ENCODE measurements at places on chromosomes 13 and 19.

DNA sequence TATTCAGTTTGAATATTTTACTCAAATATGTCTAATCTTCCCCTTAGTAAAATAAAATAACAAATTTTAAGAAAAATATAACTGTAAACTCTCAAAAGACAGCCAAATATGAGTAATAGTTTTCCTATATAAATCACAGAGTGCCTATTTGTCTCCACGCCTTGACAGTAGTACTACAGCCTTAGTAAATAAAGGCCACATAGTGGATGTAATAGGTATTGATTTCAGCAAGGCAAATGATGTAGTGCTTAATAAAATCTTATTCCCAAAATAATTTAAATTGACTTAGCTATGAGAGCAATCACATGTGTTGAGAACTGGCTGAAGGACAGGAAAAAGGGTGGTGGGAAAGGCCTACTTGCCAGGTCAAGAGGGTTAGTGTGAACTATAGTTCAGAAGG is 747.2 kb downstream of the OLFM4 start:
- no peak for DNase-seq

GRCh38 chr19:47878906-47879305 is 7.2 kb downstream of the SULT2A1 start:
- DNase-seq, result no peak

DNA sequence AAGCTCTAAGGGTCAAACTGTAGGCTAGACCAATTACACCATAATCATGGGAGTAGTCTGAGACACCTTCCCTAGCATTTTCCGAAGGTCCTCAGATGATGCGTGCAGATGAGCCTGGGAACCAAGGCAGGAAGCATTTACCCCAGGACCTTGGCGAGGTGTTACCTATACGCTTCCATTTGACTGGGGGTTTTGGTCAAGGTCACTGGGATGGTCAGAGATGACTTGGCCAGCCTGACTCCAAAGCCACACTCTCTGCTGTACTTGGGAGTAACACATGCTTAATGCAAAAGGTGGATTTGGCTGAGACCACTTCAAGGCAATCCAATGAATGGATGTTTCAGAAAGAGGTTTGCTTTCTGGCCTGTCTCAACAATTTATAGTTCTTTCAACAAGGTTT is 98.9 kb upstream of the IRS2 start:
- DNase-seq, result no peak

DNA sequence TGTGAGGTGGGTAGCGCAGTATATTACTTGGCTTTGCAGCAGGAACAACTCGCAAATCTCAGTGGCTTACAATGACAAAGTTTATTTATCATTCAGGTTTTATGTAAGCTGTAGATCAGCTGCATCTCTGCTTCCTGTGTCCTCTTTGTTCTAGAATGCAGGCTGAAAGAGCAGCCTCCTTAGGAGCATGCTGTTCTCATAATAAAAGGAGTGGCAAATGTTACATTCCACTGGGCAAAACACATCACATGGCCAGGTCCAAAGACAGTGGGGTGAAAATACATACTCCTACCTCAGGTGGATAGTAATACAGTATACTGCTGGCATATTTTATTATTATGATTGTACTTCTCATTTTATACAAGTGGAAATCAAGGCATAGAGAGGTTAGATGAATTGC is 1.2 kb upstream of the CSNK1A1L start:
- DNase-seq, result no peak

- DNase-seq, result no peak
Measured at GRCh38 chr19:16336571-16336970, 11.9 kb downstream of the KLF2 start.

- DNase-seq, result no peak
Measured at GRCh38 chr13:113633485-113633873, 24.5 kb downstream of the ATP4B start.

DNA sequence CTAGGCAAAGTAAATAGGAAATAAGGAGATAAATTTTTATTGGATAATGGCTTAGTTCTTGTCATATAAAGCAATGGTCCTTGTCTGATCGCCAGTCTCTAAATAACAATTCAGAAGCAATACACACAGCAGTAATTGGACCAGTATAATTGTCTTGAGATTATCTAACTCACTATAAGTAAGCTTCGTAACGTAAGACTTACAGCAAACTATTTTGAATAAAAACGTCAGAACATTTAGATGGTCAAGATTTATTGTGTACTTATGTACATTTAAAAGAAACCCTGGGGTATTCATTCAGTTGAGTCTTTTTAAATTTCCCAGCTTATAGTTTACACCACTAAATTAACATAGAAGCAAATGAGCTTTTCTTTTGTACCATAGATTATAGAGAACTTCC is 20.2 kb upstream of the TRPC4 start:
- no peak for DNase-seq

DNA sequence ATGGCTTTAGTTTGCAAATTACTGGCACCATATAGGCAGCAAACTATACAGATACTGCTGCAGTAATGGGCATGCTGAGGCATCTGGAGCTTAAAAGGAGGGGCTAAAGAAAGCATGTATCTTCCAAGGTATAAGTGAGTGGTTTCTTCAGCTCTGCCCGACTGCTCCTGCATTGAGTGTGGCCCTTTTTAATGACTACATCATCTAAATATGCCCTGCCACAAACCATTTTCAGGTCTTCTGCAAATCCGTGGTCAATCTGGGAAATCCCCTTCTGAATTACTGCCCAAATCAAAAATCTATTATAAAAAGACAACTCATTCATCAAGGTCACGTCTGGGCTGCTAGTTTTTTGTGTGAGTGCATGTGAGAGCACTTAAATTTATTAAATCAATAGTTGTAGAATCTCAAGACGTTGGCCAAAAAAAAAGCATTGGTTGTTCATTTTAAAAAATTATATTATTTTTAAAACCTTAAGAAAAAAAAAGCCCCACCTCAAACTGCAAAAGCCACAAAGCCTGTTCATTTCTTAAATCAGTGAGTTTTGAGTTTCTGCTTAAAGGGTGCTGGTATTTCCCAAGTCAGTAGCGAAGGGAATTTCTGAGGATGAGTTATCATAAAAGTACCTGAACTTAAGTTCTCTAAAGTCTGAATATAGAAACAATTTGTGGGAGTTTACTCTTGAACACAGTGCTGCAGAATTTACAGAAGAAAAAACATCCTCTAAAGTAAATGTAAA is 16.3 kb downstream of the LCP1 start:
- DNase-seq, result no peak

GRCh38 chr19:58037927-58038687 is 4.3 kb downstream of the ZSCAN1 start:
- DNase-seq, result no peak

- peak; percentile 68 for DNase-seq
Measured at GRCh38 chr13:76991432-76991795, 467 bp upstream of the CLN5 start.

DNA sequence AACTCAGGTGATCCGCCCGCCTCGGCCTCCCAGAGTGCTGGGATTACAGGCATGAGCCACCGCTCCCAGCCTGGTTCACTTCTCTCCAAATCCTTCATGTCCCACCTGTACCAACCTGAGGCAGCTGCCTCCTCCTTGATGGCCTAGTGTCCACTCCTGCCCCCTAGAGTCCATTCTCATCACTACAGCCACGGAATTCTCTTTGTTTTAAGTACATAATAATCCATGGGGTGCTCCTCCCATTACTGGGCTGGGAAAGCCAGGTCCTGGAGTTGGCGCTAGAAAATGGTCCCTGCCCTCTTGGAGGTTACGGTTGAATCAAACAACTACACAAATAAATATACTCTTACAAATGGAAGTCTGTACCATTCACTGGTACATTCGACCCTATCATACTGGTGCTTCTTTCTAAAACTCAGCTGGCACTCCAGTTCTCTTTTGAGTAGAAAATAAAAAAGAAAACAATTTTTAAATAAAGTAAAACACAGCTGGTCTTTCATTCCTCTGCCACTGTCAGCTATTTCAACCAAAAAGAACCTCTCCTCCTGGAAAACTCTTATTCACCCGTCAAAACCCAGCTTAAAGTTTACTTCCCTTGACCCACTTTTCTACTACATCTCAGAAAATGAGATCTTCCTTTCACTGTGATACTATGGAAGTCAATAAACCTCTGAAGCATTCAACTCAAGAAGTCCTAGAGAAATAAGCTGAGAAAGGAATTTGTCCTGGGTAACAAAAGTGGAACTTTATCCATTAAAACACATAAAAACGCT is 22.4 kb upstream of the ARHGEF18 start:
- no peak for DNase-seq

GRCh38 chr13:95301183-95301967 is at the start of gene ABCC4:
ABCC4 (minus strand) TSS chr13:95301451; CDS start chr13:95301314, 137 bp downstream.
- DNase-seq, result peak; percentile 83

GRCh38 chr13:45521297-45521696 is 56.6 kb downstream of the COG3 start:
- DNase-seq, result no peak

- no peak for DNase-seq
Measured at GRCh38 chr19:40155749-40156265, 35.4 kb upstream of the MAP3K10 start.

- DNase-seq, result no peak
Measured at GRCh38 chr13:52975161-52975560, 53.5 kb upstream of the OLFM4 start.

All from Right ventricle myocardium inferior (tissue), 1 donor.